ENCODE measurements at places on chromosomes 16 and 17.

- DNase-seq, result no peak
These were observed 41.2 kb downstream of the NFATC3 start for GRCh38 chr16:68126395-68126794.

DNA sequence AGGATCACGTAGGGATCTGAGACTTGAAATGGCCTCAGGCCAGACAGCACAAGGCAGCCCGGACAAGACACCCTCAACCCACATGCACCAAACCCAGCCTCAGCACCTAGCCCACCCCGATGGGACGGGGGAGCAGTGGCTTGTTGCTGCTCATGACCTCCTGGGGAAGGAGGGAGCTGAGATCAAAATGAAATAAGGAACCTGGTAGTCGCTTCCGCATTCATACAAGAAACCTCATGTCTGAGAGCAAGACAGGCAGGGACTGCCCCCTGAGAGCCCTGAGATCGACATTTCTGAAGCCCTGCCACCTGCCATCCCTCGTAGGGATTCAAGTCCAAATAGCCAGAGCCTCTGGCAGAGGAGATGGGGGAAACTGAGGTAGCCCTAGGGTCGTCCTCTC is 5.7 kb upstream of the CEP131 start:
- no peak for DNase-seq

- DNase-seq, result no peak
These were observed 69.3 kb downstream of the WWP2 start for GRCh38 chr16:69831212-69832123.

GRCh38 chr17:31559584-31560501 is 168.4 kb downstream of the RAB11FIP4 start:
- DNase-seq, result no peak

- no peak for DNase-seq
These were observed 12.2 kb downstream of the EVPL start for GRCh38 chr17:76014925-76015261.

- DNase-seq, result no peak
These were observed 13.8 kb upstream of the DLX4 start for GRCh38 chr17:49955157-49955556.

DNA sequence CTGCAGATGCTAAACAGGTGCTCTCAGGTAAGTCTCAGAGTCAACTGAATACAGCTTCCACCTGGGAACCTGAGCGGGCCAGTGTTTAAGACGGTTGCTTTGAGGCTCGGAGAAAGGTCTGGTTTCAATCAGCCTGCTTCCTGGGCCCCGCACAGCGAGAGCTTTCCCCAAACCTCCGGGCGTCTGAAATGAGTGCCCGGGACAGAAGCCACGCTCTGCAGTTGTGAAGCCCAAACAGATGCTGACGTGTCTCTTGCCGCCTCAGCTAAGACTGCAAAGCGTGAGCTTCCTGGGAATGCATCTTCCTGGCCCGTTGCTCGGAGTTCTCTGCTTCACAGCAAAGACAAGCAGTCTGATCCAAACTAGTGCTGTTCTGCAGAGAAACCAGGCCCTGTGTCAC is 36.7 kb downstream of the PLXDC1 start:
- DNase-seq, result no peak

DNA sequence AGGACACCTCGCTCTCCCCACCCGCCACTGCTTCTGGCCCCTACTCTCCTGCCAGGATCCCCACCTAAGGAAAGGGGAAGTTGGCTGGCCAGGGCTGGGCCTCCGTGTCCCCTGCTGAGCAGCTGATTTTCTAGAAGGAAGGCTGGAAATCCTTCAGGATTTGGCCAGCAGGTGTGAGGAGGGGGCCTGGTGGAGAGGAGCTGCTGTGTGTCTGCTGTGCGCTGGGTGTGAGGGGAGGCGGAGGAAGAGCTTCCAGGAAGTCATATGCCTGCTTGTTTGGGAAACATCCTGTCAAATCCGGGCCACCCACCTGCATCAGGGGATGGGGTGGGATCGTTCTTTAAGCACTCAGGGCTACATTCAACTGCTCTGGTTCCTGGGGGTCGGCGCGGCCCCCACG is 28.6 kb downstream of the TPSG1 start:
- no peak for DNase-seq

DNA sequence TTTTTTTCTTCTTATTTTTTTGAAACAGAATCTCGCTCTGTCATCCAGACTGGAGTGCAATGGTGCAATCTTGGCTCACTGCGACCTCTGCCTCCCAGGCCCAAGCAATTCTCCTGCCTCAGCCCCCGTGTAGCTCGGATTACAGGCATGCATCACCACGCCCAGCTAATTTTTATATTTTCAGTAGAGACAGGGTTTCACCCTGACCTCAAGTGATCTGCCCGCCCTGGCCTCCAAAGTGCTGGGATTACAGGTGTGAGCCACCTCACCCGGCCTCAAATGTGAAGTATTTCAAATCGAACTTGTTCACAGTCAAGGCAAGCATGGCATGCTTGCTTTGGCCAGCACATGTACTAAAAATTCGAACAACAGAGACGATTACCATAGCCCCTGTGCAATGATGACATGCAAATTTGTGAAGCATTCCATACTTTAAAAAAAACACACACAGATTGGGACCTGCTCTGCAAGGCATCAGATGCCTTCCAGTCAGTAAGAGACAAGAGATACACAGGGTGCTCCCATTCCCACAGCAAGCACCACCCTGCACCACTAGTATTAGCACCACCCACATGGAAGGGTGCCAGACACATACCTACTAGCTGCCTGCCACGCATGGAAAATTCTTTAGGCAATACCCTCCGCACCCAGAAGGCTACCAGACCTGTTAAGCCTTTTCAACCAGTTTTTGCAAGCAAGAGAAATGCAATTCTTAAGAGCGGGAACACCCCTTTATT is 47.2 kb downstream of the ANKRD11 start:
- no peak for DNase-seq

DNA sequence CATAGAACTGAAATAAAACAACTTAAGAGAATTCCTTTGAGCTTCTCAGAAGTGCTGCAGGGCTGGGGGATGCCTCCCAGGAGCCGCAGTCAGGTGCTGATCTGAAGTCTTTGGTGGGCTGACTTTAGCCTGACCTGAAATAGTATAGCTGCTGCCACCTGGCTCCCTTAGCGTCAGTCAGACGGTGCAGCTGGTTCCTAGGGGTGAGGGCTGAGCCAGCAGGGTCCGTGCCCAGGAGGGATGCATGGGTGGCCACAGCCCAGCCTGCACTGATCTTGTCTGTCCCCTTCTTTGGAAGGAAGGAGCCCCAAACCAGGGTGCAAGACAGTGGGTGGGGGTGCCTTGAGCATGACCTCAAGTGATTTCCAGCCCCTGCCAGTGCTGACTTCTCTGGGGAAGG is 11.5 kb downstream of the MAPT start:
- no peak for DNase-seq

DNA sequence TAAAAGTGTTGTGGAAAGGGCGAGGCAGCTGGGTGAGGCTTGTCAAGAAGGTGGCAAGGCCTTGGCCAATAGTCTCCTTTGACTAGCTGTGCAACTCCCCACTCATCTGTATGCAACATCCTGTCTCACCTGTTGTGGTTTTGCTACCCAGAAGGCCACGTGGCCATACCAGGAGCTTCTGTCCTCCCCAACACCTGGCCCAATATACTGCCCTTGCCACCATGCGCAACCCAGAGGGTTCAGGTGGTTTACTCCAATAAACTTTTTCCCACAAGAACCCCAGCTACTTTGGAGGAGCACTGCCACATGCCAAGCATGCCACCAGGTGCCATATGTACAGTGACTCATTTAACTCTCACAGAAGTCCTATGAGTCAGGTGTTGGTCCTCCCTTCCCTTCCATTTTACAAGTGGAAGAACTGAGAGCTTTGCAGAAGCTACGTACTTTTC is 10.2 kb downstream of the MYO19 start:
- DNase-seq, result no peak

GRCh38 chr17:47878203-47879027 is 17.6 kb upstream of the SP2 start:
- DNase-seq, result no peak

GRCh38 chr16:59632276-59632855 is 898.2 kb upstream of the GOT2 start:
- DNase-seq, result no peak

DNA sequence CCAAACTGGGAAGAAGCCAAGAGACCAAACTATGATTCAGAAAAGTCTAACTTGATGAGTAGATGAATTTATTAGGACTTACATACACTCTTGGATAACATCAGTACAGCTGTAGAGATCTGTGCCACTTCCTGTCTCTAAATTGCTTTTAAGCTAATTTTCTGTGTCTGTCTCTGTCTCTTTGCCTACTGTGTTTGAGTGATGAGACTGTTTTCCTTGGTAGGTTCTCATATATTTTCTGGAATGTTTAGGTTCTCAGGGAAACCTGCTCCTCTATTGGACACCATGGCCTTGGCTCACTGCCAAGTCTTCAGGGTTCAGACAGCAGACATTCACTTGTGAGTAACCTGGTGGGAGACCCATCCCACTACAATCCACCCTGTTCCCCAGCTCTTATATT is 103.5 kb upstream of the KIF2B start:
- no peak for DNase-seq

GRCh38 chr17:31467502-31468256 is 76.2 kb downstream of the RAB11FIP4 start:
- no peak for DNase-seq

GRCh38 chr16:24279982-24280515 is 23.9 kb downstream of the CACNG3 start:
- no peak for DNase-seq

DNA sequence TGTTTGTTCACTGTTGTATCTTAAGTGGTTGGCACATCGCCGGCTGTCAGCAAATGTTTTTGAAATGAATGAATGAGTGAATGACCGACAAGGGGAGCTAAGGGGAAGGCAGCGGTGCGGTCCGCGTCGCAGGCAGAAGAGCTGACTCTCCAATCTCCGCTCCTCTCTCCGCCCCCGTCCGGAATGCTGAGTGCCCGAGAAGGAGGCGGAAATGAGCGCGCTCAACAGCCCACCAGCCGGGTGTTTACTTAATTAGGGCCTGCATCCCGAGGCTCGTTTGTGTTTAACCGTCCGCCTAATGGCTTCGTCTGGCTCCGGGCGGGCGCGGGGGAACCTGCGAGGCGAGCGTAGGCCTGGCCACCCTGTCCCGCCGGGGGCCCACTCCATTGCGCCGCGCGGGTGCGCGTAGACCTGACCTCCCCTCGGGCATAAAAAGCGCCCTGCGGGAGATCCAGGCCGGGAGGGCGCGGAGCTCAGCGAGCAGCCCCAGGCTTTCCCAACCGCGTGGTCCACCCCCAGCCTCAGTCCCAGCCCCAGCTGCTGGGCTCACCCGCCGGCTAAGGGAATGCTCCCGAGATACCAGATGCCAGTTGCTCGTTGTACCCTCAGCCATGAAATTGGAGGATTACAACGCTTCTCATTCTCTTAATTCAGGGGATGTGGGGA is 2.5 kb upstream of the CDH3 start:
- no peak for DNase-seq

DNA sequence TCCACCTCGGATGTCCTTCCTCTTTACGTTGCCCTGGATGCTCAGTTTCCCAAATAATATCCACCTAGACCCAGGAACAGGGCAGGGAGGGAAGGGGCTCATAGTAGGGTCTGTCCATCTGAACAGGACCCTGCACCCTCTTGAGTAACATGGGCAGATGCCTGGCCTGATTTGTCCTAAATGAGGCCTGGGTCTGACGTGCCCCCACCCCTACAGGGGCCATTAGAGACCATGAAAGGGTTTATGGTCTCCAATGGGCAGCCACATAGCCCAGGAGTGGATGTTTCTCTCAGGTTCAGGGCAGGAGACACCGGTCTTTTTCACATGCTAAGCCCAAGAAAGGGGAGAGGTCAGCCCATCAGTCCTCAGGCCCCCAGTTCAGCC is 6.8 kb downstream of the CACNG1 start:
- DNase-seq, result no peak

- no peak for DNase-seq
These were observed 20.3 kb upstream of the ARL2BP start for GRCh38 chr16:57224651-57225335.

- DNase-seq, result no peak
These were observed 21.9 kb downstream of the PARN start for GRCh38 chr16:14608111-14608566.

DNA sequence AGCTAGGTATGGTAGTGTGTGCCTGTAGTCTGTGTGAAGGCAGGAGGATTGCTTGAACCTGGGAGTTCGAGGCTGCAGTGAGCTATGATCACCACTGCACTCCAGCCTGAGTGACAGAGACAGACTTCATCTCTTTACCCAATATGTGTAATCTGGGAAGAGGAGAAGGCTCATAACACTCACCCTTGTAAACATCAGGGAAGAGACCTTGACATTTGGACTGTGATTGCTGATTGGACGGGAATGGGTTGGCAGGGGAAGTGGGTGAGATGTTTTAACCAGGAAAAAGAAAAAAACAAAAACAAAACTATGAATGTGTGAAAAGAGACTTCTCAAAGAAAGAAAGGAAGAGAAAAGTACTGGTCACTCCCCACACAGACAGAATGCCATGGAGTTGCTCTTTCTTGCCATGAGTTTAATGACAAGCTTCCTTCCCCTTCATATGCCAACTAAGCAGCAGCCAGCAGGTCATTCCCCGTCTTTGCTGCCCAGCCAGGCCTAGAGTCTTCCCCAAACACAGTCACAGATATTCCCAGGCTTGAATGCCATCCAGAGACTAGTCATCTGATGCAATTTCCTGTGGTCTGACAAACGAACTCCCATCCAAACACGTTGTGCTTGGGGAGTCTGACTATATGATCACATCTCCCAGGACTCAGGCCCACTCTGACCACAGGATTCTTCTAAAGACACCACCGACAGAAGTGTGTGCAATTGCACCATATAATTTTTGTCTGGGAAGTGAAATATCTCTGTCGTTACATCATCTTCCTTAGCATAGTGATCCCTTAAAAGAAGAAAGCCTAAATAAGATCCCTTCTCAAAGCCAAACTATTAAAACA is 3.6 kb upstream of the XAF1 start:
- no peak for DNase-seq

DNA sequence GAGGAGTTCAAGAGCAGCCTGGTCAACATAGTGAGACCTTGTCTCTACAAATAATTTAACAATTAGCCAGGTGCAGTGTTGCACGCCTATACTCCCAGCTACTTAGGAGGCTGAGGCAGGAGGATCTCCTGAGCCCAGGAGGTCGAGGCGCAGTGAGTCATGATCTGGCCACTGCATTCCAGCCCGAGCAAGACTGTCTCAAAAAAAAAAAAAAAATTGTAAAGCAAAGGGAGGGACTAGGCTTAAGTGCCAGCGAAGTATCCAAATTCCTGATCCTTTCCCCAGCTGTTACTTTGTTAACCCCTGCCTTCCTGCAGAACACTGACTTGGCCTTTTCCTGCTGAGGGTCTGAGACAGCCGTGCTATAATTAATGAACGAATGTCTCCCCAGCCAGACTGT is 2.7 kb downstream of the GDPD3 start:
- DNase-seq, result no peak

- no peak for DNase-seq
These were observed 19.2 kb upstream of the MEIOC start for GRCh38 chr17:44637066-44637465.

- no peak for DNase-seq
These were observed 58.2 kb downstream of the MAF start for GRCh38 chr16:79542237-79542774.

- no peak for DNase-seq
These were observed 38.0 kb upstream of the PHB1 start for GRCh38 chr17:49452661-49453060.
